ENCODE measurements at places on chromosomes 12 and 14.

DNA sequence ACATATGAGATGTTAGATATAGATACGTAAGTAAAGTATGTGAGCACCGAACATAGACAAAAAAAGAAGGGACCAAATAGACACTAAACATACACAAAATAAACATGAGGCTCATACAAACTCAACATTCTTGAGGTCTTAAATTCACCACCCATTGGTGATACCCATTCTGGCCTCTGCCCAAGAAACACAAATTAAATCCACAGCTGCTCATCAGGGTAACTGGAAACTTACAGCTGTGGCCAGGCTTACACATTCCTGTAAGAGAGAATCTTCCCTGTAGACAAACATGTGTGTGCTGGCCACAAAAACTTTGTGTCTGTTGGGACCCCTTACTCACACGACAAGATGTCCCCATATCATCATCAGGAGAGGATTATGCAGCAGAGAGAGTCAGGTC lies 22.4 kb downstream of the MAGOHB start:
- no peak for DNase-seq

DNA sequence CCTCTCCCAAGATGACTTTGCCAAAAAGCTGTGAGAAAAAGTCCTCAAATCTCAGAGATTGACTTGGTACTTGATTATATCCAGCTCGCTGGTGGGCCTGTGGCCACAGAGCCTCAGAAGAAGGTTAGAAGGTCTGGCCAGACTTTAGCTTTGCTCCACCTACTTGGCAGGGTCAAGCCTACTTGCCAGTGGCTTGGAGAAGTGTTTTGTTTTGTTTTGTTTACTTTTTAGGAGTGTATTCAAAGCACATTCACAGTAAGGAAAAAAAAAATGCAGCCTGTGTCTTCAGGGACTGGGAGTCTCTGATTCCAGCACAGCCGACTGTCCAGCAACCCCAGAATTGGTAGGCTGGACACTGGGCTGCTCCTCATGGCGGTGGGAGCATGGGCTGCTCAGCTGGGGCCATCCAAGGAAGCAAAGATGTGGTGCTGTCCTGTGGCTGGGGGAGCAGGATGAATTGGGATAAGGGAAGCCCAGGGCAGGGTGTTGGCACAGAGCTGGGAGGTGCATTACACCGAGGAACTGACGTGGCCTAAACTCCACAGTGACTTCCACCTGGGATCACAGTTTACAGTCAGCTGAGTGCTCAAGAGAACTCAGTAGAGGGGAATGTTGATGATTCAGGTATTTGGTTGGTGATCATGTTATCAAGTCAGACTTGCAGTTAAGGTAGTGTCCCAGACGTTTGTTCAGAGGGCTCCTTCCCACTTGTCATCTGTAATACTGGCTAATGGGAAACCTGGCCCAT lies 73.5 kb downstream of the PPP2R5C start:
- no peak for DNase-seq

GRCh38 chr12:53696655-53697331 lies 20.9 kb upstream of the ATP5MC2 start:
- no peak for DNase-seq

DNA sequence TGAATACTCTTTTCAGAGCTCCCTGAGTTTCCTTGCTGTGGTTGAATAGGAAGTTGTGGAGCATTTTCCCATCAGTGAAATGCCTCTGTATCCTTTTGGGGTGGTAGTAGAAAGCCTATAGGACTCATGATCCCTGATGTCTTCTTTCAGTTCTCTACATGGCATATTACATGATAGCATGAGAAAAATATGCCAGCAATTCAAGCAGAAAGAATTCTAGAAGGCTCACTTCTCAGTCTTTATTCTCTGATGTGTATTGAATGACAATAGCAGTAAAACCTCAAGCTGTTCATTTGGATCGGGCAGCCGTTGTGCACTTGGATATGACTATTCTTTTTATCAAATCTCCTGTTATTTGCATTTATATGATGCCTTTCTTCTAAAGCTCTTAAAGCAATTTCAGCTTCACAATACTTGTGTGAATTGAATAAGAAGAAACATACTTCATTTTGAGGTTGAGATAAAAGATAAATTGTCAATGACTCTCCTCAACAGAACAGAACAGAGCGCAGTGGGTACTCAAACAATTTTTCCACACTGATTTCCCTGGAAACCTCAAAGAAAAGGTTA lies 251.5 kb upstream of the FBXO33 start:
- DNase-seq: no peak

DNA sequence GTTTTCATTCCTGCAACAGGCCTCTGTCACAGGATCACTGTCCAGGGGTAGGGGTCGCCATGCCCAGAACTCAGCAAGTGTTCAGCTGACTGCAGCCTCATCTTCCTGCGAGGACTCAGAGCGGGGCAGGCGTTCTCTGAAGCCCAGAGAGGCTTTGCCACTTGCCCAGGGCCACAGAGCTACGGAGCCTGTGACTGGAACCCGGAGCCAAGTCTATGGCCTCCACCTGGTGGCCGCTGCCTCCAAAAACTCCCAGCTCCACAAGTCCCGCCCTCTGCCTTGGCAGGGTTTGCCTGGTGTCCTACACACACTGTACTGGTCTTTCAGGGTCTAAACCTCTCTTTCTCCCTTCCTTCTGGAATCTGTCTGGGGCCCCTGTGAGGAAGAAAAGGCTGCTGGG lies 8.7 kb upstream of the PPP1R13B start:
- peak; percentile 51 for DNase-seq

- no peak for DNase-seq
Observed at GRCh38 chr12:113103756-113104450, 31.7 kb downstream of the RASAL1 start.

GRCh38 chr12:124463341-124463921 lies 104.0 kb downstream of the NCOR2 start:
- no peak for DNase-seq

Data from posterior vena cava (tissue), 2 donors.